ENCODE measurements at places on chromosomes 7 and 10.

DNA sequence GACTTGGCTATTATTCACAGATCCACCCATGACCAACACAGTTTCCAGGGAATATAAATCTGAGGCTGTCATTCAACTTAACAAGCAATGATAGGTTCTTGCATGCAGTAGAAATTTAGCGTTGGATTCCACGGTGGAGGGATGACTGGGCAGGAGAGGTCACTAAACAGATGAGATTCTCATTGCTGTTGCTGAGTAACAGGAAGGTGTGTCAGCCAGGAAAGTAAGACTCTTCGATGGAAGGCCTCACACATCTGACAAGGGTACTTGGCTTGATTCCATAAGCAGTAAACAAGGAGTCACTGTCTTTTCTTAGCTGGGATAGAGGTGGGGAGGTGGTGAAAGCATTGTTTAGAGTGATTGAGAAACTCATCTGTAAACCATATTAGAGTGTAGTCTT, 1152.0 kb downstream of the SORCS3 start:
- DNase-seq: no peak

- no peak for DNase-seq
Measured at GRCh38 chr7:150791304-150791703, 8.9 kb downstream of the TMEM176B start.

DNA sequence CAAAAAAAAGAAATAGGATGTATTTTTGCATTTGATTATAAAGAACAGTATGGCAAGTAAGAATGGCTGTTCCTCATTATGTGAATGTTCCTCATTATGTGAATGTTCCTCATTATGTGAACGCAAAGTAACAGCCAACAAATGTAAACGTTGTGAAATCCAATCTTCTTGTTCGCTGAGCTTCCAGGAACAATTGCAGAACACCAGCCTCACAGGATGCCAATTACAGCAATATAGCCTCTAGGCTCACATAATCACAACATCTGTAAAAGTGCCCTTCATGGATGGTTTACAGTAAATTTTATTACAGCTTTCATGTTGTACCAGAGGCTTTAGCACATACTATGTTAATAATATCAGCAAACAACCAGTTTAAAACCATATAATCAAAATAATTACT, 71.6 kb downstream of the THSD7A start:
- no peak for DNase-seq

DNA sequence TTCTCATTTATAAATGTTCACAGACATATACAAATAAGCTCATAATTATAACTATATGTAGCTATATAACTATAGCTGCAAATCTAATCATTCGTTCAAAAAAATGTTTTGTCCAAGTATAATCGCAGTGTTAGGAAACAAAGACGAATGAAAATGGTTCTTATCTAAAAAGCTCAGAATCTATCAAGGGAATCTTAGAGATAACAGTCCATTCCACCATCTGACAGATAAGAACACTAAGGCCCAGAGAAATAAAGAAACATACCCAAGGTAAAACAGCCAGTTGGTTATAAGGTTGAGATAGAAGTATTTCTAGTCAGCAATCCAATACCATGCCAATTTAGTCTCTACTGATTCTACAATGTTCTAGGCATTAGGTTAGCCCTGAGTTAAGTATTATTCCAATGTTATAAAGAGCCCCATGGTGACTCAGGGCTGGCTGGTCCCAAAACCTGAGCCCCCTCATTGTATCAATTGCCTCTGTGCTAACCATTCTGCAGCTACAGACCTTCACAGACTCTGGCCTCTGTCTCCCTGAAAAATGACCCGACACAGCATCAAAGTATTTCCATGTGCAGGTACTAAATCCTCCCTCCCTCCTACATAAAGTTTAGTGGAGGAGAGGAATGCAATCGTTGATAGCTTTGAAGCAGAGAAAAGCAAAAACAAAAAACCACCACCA, 30.0 kb downstream of the CHCHD3 start:
- DNase-seq: no peak

DNA sequence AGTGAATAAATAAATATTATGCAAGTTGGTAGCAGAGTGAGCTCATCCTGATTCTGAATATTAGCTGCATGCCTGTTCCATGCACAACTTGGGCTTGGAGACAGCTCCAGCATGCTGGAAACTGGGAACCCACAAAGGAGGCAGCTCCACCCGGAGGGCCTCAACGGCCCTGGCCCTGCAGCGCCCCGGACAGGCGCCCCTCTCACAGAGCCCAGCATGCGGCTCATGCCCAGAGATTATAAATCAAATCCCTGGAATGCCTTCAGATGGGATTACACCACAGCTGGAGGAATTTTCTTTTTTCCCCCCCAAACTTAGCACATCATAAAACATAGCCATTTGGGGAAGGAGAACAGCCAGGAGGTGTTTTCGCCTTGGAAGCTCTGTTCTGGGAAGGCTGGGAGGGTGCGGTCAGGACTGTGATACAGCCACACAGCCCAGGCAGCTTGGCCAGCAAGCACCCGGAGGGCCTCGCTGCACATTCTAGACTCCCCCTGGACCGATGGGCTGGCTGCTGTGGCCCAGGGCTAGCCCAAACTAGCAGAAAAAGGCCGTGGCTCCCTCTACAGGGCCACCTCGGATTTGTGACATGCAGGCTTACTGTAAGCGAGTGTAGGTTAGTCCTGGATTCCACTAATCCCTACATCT, 102.4 kb downstream of the PTPN20 start:
- DNase-seq: no peak

GRCh38 chr7:158453663-158454062, 134.0 kb downstream of the PTPRN2 start:
- no peak for DNase-seq

DNA sequence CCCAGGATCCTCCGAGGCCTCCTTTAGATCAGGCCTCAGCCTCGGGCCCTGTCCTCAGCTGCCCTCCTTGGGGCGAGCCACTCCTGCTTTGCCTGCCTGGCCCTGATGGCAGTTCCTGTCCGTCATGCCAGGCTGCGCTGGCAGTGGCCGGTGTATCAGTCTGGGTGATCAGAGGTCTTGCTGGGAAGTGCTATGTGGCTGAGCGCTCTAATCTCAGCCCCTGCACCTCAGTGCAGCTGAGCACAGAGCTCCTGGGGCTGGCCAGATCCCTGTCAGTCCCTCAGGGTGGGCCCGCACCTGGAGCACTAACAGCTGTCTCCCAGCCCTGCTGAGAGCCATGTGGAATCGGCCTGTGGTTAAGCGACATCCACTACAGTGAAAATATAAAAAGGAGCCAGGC, 14.8 kb upstream of the CFAP46 start:
- DNase-seq: no peak

DNA sequence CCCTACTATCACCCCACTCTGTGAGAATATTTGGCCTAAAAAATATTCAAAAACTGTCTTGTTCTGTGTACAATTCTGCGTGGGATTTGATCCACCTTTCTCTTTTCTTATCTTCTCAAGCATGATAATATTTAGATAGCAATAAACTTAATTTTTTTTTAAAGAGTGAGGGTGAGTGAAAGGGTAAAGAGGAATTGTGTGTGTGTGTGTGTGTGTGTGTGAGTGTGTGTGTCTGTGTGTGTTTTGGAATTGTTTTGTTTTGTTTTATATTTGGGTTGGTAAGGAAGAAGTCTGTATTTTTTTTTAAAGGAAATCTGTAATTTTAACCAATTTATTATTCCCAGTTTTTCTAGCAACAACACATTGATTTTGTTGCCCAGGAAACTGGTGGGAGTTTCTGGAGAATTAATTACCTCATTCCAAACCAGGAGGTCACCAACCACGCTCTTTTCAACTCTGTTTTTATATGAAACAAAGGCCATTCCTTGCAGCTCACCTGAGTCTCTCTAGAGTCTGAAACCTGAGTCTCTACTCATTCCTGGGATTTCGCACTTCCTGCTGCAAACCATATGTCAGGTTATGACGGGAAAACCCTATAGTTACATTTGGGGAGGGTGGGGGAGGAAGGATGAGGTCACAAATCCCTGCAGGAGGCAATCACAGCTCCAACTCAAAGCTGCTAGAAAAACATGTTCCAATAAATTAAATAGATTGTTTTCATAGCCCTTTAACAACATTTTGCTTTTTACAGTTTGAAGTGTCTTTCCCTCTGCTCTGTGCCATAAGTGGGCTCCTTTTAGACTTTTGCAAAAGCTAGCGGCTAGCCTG, 38.1 kb upstream of the XPNPEP1 start:
- DNase-seq: no peak

DNA sequence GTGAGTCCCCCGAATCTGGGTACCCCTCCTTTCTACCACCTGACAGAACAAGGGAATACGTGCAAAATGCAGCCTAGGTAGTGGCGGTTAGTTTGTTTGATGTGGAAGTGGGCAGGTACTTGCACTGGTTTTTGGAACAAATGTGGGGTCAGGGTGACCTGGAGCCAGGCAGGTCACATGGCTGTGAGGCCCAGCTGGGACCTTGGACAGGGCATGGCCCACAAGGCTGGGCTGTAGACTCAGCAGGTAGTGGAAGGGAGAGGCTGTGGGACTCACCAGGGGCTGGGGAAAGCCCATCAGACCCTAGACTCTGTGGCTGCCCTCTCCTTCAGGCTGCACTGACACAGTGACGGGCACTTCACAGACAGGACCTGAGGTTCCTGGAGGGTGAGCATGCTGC, 159.9 kb upstream of the ADCY1 start:
- DNase-seq: no peak

GRCh38 chr7:2012981-2013380, 219.8 kb downstream of the MAD1L1 start:
- no peak for DNase-seq

DNA sequence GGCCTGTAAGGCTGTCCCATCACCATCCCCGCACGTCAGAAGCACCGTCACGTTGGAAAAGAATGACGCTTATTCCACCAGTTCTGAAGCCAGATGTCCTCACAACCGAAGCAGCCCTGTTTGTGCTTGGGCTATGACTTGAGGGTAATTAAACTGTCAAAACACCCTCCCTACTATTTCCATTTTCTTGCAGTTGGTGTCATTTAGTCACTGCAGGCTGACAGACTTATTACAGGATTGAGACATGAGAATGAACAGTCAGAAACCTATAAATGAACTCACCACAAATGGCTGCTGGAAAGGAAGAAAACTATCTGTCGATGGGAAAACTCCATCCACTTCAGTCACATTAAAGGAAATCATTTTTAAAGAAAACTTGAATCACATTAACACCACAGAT, 85.3 kb downstream of the VOPP1 start:
- no peak for DNase-seq

GRCh38 chr7:113657603-113658002, 261.2 kb downstream of the PPP1R3A start:
- no peak for DNase-seq

DNA sequence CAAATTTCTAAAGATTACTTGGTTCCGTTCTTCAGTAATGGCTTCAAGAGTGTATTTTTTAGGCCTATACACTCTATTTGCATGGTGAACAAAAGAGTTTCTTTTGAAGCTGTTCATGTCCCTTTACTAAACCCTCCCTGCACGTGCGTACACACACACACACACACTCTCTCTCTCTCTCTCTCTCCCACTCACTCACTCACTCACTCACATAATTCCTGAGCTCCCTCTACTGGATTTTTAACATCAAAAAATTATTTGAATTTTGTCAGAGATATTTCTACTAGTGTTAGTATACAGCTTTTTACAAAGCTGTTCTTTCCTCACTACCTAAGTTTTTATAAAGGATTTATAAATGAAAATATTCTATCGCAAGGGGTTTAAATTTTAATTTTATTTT, 85.9 kb downstream of the UBE3C start:
- DNase-seq: no peak

DNA sequence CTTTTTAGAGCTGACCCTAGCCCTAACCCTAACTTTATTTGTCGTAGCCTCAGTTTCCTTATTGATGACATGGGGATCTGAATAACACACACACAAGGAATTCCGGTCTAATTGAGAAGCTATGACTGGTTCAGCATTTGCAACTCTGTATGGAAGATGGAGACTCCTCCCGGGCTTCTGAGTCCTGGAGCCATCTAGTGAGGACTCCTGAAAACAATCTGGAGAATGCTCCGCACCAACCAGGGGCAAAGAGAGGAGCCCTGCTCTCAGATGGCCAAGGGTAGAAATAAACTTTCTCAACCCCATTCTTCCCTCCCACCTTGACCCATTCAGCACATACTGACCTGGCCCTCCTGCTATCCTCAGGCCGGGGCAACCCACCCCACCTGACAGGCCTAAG, 26.4 kb downstream of the MBL2 start:
- DNase-seq: no peak

DNA sequence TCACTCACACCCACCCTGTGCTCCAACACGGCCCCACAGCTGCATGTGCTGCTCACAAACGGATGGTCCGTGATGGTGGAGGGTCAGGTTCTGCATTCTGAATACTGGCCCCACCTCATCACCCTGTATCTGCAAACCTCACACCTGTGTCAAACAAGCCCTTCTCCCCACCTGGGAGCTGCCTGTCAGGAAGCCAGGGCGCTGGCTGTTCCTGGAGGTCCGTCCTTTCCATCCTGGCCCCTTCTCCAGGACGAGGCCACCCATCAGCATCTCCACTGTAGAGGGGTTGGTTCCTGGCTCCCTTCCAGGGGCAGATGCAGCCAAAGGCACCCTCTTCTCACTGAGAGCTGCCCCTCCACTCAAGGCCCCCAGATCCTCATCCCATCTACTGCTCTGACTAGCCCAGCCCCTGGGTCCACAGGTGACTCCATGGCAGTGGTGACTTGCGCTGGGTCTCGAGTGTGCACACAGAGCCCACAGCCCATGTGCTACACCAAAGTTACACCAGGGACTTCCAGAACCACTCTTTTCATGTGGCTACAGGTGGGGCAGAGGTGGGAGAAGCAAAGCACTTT, 229.4 kb downstream of the TNS3 start:
- no peak for DNase-seq

- no peak for DNase-seq
Measured at GRCh38 chr10:125080296-125080695, 80.1 kb downstream of the CTBP2 start.

- DNase-seq: no peak
Measured at GRCh38 chr10:36097696-36098095, 455.6 kb upstream of the FZD8 start.

GRCh38 chr10:118383063-118383689, 41.1 kb upstream of the FAM204A start:
- no peak for DNase-seq

GRCh38 chr10:94205396-94205831, 157.3 kb downstream of the NOC3L start:
- DNase-seq: no peak

All from stimulated activated CD8-positive, alpha-beta memory T cell treated with anti-CD3 and anti-CD28 coated beads, Interleukin-4, amount 100 ng/mL, for 1 hour (primary cell).